Mammary epithelial cell (primary cell): ENCODE measurements at places on chromosomes 12 and 14.

GRCh38 chr12:52561880-52562449 is 9.0 kb upstream of the KRT71 start:
- no peak for DNase-seq

GRCh38 chr12:128797119-128798118 is 26.3 kb downstream of the SLC15A4 start:
- no peak for DNase-seq

- no peak for DNase-seq
Measured at GRCh38 chr14:100617410-100618317, 30.4 kb upstream of the BEGAIN start.

GRCh38 chr14:54718046-54718445 is 151.1 kb downstream of the SAMD4A start:
- DNase-seq = no peak

DNA sequence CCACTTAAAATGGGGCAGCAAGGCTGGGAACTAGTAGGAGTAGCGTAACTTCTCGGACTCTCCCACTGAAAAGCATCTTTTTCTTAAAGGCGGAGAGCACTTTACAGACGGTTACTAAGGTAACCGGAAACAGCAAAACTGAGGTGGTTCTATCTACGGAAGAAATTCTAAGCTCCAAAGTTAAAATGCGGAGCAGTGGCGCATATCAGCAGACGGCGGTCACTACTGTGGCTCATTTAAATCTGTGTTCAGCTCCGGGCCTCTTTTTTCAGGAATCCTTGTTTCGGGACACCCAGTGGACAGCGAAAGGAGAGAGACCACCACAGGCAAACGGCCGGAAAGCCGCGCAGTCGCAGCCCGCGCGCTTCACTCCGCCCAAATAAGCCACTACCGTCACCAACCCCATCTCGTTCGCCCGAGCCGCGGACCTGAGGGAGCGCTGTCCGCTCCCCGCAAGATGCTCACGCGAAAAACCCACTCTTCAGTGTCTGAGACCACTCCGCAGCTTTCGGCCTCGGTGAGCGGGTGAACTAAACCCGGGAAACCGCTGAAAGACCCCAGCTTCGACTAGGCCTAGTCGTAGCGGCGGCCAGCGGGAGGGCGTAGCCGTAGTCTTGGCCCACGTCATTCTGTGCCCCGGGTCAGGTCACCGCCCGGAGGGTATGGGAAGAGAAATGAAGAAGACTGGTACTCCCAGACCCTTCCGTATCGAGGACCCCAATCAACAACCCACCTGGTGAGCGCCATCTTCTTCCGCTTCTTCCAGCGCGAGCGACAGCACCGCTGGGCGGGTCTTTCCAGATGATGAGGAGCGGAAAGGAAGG is at the start of gene SNW1:
Gene SNW1, minus strand, starts transcription at position 776 of the 824 bp plus-strand sequence. Its CDS starts 29 bp downstream, at position 747.
- peak; percentile 87 for DNase-seq

GRCh38 chr14:105220699-105221597 is 27.4 kb upstream of the BTBD6 start:
- DNase-seq = no peak

DNA sequence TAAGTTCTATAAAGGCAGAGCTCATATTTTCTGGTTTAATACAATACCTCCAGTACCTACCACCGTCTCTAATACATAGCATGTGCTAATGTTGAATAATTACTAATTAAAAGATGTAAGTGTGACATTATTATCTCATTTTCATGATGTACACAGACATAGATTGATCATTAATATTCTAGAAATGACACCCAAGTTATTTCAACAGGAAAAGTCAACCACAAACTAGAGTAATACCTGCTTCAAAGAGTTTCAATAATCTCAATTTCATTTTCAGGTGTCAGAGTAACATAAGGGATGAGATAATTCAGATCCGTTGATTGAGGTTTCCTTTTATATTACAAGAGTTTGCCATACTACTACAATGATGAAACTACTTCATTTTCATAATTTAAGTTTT is 388.9 kb downstream of the SOX5 start:
- DNase-seq = no peak

DNA sequence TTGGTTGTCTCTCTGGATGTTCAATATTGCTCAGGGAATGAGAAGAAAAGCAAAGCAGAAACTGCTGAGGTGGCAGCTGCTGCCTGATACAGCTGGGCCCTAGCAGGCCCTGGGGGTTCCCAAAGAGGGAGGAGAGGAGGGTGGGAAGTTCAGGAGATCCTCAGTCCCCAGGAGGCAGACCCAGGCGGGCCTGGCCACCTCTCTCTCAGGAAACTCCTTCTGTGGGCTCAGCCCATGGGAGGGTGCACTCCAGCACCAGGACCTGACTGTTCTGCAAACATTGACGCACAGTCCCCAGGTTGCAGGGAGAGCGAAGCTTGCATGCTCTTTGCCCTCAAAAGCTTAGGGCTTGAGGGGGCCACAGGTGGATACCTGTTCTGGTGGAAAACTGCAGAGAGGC is 29.6 kb downstream of the IRF2BPL start:
- no peak for DNase-seq

DNA sequence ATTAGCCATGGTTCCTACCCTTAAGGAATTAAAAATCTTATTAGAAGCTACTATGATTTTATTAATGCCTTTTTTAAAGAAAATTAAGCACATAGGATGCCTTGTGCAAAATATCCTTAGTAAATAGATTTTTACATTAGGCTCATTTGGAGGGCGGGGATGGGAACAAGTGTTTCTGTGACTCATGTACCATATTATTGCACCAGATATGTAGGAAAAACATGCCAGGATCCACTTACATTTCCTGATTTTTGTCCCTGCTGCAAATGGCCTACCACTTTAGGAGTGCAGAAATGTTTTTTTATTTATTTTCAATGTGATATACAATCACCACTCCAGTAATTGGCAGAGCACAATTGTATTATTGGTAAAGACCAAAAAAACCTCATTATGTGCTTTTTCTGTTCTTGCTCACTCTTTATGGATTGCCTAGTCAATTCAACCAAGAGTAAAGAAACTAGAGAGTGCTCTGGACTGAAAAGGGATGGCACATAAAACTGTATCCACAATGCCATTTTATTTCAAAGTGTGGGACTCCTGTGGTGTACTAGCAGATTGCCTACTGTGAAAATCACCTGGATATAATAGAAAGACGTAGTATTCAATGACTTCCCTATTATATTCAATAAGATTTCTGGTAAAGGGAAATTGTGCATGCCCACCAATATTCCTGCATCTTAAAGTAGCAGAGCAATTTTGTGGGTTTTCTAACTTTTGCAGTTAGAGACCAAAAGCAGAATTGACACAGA is 86.9 kb downstream of the ANO6 start:
- no peak for DNase-seq

- DNase-seq = no peak
Measured at GRCh38 chr12:130589540-130590317, 126.4 kb downstream of the RIMBP2 start.
